ENCODE measurements at places on chromosomes 2 and 18. TPM values are rescaled to one million over a fixed set of nuclear protein-coding genes. Genes with fewer than 3 reads are reported as not detected.

Gene C2orf80
- not detected for total RNA-seq

- no peaks in the 10 kb centered on the region for H3K27me3 ChIP-seq
- H3K27ac ChIP-seq = no peak overlapping the region
- no peak overlapping the region for H3K4me3 ChIP-seq
- no peak for DNase-seq
- no peaks in the 10 kb centered on the region for H3K36me3 ChIP-seq
Measured at GRCh38 chr2:234272069-234272850, 221.8 kb downstream of the SPP2 start.

Gene IL36A
- not detected for total RNA-seq

DNA sequence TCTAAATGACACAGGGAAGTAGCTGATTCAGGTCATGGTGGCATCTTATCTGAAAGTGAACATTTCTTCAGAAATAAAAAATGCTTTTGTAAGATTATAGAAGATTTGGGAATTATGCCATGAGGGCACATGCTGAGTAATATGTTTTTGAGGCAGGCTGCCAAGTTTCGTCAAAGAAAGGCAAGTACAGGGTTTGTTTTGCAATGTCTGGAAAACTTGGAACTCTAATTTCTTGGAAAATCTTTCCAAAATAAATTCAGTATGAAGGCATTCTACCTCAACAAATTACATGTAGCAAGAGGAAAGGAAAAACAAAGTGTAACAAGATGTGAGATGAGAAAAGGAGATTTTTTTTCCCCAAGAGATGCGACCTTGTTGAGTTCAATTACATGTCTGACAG, 167.7 kb downstream of the PLCL1 start:
- H3K4me3 ChIP-seq = no peak overlapping the region
- no peaks in the 10 kb centered on the region for H3K27me3 ChIP-seq
- no peak for DNase-seq

GRCh38 chr2:144124882-144125281, 395.0 kb downstream of the ZEB2 start:
- H3K27me3 ChIP-seq = no peaks in the 10 kb centered on the region
- no peak for DNase-seq
- H3K36me3 ChIP-seq = no peaks in the 10 kb centered on the region
- no peak overlapping the region for H3K27ac ChIP-seq
- no peaks in the 10 kb centered on the region for H3K4me1 ChIP-seq

DNA sequence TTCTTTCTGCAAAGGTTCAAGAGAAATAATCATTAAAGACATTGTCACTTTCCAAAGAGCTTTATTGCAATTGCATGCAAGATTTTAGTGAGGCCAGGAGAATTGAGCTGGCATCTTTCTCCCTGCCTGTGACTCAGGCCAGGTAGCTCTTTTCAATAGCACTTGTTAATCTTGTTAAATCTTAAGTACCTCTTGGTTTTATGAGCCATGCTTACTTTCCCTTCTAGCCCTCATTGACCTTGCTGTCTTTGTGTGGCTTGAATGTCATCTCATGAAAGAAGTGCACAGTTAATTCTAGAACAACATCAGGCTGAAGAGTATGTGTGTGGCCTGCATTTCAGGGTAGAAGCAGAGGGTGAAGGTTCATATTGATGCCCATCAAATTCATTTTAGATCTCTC, 14.8 kb upstream of the LGALSL start:
- no peak overlapping the region for H3K4me3 ChIP-seq
- H3K4me1 ChIP-seq = no peaks in the 10 kb centered on the region

DNA sequence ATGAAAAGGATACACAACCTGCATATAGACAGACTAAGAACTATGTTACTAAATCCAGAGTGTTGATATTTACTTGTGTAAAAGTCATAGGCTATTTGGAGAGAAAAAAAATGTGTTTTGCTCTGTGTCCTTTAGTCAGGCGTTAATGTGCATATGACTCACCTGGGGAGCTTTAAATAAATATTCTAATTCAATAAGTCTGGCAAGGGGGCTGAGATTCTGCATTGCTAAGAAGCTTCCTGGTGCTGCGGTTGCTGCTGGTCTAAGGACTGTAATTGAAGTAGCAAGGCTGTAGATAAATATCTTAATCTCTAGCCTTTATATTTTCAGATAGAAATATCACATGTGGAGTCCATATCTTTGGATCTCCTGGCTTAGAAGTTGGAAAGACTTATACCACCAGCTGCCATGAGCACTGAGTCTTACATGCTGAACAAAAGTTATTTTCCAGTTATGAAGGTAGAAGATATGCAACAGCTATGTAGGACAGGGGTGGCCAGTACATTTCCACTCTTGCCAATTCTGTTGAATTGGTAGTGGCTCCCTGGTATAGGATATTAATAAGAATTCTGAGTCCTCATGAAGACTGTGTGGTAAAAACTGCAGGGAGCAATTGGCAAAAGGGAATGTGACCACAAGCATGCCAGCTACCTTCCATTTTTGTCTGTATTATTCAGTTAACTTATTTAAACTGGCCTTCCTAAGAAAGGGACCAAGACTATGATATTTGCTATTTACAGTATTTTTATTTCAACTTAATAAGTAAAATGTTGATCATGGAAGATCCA, 4.8 kb downstream of the SPAG16 start:
- no peak overlapping the region for H3K4me3 ChIP-seq
- no peaks in the 10 kb centered on the region for H3K27me3 ChIP-seq
- H3K4me1 ChIP-seq = peaks cover 3% of the 10 kb centered on the region
- no peak for DNase-seq
- H3K36me3 ChIP-seq = no peaks in the 10 kb centered on the region
- H3K27ac ChIP-seq = no peak overlapping the region

GRCh38 chr18:4196351-4196750, 258.8 kb downstream of the DLGAP1 start:
- H3K4me3 ChIP-seq = no peak overlapping the region
- H3K27me3 ChIP-seq = no peaks in the 10 kb centered on the region
- no peaks in the 10 kb centered on the region for H3K4me1 ChIP-seq
- no peak for DNase-seq

- no peak overlapping the region for H3K4me3 ChIP-seq
- no peaks in the 10 kb centered on the region for H3K36me3 ChIP-seq
- H3K27ac ChIP-seq = no peak overlapping the region
- peaks cover 31% of the 10 kb centered on the region for H3K4me1 ChIP-seq
- DNase-seq = no peak
Measured at GRCh38 chr2:46117379-46117778, 179.8 kb upstream of the EPAS1 start.

Gene EEF1B2
- total RNA-seq = 668 TPM

Gene APLF
- total RNA-seq = 12.9 TPM

DNA sequence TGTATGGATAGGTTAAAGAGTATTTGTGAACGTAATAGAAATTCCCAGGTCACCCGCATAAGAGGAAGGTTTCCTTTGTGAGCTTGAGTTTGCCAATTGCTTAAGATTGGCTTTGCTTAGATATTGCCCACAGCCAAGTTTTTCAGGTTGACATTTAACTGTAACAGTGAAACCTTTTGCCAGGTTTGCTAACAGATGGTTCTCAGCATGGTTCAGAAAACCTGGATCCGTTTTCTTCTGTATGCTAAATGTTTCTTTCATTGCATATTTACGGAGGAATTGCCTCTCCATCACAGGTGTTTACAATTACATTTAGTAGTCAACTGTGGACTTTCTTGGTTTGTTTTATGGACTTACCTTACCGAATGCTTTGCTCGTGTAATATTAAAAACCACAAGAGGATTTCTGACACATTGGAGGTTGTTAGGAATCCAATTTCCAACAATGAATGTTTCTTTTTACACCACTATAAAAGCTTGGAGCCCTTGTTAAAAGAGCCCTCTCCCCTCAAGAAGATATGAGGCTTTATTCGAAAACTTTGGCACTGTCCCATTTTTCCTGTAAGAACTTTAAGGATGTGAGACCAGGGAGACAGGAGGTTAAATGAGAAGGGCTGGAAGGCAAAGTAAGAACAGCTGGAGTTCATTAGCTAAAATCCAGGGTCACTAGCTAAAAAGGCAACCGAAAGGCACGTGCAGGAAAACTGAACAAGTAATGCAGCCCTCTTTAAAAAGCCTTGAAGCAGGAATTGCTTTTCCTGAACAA, 7.8 kb downstream of the CDK15 start:
- H3K4me1 ChIP-seq = no peaks in the 10 kb centered on the region
- H3K27me3 ChIP-seq = peaks cover 1% of the 10 kb centered on the region
- H3K27ac ChIP-seq = no peak overlapping the region
- no peak for DNase-seq
- no peaks in the 10 kb centered on the region for H3K36me3 ChIP-seq

GRCh38 chr2:180247658-180248057, 240.6 kb upstream of the CWC22 start:
- no peaks in the 10 kb centered on the region for H3K4me1 ChIP-seq
- no peaks in the 10 kb centered on the region for H3K36me3 ChIP-seq
- no peak overlapping the region for H3K27ac ChIP-seq
- no peaks in the 10 kb centered on the region for H3K27me3 ChIP-seq

DNA sequence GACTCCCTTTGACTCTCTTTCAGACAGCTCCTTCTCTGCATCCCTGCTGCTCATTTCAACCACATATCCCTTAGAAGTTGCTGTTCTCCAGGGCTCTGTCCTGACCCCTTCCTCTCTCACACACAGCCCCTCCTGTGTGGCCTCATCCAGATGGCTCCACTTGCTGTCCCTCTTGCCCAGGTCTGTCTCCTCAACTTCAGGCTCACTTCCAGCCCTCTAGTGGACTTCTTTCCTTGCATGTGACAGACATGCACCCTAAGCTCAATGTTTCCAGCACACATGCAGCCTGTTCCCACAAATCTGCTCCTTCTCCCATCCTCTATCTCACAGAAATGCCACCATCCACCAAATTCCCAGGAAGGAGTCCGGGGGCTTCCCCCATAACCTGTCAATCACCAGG, 9.0 kb upstream of the MRPL19 start:
- H3K4me3 ChIP-seq = no peak overlapping the region
- peaks cover 7% of the 10 kb centered on the region for H3K4me1 ChIP-seq
- H3K27ac ChIP-seq = no peak overlapping the region
- DNase-seq = no peak

GRCh38 chr2:240014327-240014726, 10.8 kb downstream of the NDUFA10 start:
- H3K36me3 ChIP-seq = peaks cover 39% of the 10 kb centered on the region
- no peaks in the 10 kb centered on the region for H3K4me1 ChIP-seq
- DNase-seq = no peak
- H3K4me3 ChIP-seq = no peak overlapping the region
- no peak overlapping the region for H3K27ac ChIP-seq

Gene PTPRM
- 284 TPM for total RNA-seq

DNA sequence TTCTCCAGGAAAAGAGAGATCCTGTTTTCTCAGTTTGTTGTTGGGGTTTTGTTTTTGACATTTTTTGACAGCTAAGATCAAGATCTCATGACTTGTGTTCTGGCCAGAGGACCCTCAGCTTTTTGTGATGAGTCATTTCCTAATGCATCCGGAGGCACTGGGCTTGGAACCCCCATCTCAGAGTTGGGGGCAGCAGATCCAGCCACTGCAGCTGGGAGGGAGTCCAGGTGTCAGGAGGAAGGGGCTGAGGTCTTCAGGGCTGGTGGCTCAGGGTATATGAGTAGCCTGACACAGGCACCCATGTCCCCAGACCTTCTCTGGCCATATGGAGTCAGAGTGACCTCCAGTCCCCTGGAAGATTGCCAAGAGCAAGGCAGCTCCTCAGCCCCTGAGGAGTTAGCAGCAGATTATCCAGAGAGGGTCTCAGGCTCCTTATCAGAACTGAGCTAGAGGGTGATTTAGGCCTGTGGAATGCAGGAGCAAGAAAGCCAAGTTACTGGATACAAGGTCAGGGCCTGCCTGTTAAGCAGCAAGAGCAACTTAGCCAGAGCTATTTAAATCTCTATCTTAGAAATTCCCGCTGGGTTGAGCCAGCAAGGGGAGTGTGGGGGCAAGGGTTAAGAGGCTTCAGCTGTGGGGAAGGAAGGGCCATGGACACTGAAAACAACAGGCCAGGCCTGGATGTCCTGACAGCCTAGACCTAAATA, 62.4 kb downstream of the TANC1 start:
- peaks cover 1% of the 10 kb centered on the region for H3K27me3 ChIP-seq
- no peak overlapping the region for H3K4me3 ChIP-seq
- H3K4me1 ChIP-seq = peaks cover 63% of the 10 kb centered on the region
- H3K36me3 ChIP-seq = peaks cover 12% of the 10 kb centered on the region

DNA sequence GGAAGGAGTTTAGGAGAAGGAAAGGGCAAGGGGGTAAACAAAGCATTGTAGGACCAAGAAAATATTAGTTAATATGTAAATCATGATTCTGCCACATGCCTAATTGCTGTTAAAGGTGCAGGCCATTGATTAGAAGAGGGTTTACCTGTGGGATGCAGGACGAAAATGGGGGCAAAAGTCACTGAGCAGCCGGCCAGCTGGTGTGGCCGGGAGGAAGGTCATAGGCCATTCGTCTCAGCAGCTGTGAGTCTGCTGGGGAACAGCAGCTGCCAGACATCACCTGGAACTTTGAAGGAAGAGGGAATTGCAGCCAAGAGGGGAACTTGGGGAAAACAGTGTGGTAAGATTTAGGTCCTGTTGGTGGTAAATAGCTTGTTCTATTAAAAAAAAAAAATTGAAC, 184.4 kb downstream of the DYSF start:
- H3K4me1 ChIP-seq = peaks cover 12% of the 10 kb centered on the region
- H3K4me3 ChIP-seq = no peak overlapping the region
- peaks cover 2% of the 10 kb centered on the region for H3K27me3 ChIP-seq
- peaks cover 31% of the 10 kb centered on the region for H3K36me3 ChIP-seq

Measured in endothelial cell (in vitro differentiated cells).